ENCODE measurements at places on chromosomes 1 and 21.

DNA sequence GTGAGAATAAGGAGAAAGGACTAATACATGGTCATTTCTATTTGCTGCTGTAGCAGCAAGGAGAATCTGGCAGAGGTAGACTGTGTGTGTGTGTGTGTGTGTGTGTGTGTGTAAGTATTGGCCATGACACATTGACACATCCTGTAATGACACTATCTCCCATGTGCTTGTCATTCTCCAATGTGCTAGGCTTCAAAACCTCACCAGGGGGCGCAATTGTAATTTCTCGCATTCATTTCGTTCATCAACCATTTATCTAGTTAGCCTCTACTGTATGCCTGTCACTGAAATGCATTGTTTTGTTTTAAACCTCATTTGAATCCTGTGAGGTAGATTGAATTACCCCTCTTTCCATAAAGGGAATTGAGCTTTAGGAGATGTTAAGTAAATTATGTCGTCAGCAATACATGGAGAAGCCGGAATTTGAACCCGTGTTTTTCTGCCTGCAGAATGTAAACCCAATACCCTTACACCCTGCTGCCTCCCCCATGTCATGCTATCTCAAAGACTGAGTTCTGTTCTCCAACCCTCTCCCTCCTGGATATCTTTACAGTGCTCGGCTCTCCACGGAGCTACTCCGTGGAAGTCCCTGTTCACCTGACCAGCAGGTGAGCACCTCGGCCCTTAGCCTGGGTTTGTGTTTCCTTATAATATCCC lies 100.8 kb downstream of the UCK2 start:
- peak; percentile 60 for DNase-seq

GRCh38 chr1:203858055-203858454 lies 3.3 kb upstream of the SNRPE start:
- no peak for DNase-seq

- DNase-seq = no peak
These were observed 788.4 kb upstream of the PRMT6 start for GRCh38 chr1:106268070-106268469.

- no peak for DNase-seq
These were observed 30.8 kb downstream of the CAPZB start for GRCh38 chr1:19454265-19455146.

DNA sequence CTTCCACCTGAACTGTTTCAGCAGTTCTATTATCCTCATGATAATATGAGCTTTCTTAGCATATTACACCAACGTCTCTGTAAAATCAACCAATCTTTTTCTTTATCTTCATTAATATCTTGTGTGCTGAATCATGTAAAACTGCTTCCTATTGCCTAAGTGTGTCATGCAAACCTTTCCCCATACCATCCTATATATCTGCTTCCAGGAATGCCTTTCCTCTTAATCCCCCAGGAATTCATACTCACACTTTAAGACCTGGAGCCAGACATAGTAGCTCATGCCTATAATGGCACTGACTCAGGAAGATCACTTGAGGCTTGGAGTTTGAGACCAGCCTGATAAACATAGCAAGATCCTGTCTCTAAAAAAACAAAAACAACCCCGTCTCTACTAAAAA lies 183.9 kb downstream of the NRIP1 start:
- DNase-seq = no peak

- DNase-seq = peak; percentile 88
These were observed at the start of gene SDHC for GRCh38 chr1:161314201-161314981. SDHC (plus strand) TSS chr1:161314381; CDS start chr1:161314406, 25 bp downstream.

DNA sequence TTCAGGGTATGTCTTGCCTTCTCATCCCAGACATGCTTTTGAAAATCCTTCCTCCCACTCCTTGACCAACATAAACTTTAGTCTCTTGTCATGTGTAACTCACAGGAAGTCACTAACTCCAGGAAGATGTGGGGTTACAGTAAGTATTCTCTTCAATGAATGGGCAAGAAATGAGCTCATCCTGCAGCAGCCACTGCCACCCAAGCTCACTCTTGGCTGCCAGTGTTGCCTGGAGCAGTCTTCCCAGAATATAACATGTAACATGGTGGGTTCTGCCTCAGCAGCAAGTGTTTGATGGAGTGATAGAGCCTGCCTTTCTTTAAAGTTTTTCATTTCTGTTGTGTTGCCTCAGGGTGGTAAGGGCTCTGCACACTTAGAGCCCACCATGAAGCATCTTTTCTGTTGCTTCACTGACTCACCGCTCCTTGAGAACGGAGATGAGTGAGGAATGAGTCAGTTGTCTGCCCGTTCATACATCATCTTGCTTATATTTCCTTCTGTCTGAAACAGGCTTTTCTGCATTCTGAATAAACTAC lies 187.0 kb downstream of the TPR start:
- no peak for DNase-seq

DNA sequence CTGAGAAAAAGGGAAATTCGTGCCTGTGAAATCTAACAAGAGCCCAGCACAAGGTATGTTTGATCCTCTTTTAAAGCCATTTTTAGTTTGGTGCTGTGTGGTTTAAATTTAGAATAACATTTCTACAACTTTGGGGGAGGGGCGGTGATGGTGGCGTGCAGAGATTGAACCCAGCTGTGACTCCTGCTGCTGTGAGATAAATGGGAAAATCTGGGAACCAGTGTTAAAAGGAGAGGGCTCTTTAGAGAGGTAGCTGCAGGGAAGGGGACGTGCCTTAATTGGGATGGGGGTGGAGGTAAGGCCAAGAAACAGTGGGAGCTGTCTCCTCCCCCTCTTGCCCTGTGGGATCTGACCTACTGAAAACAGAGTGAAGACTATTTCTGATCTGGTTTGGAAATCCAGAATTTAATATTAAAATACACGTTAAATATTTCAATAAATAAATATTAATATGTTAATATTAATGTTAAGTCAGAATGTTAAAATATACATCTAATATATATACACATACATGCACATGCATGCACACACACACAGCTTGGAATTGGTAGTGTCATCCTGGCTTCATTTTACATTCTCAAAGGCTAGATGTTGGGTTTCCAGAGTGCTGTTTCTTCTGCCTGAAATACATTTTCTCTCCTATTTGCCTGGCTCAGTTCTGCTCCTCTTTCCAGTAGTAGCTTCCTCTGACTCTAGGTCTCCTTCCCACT lies 30.1 kb upstream of the DNAJC6 start:
- no peak for DNase-seq

GRCh38 chr1:203932556-203932955 lies 71.2 kb downstream of the SNRPE start:
- DNase-seq = no peak

Measured in NCI-H1105 (cell line).